DMS79 (cell line): ENCODE measurements at places on chromosomes 3 and 15.

GRCh38 chr3:146974001-146974400, 368.9 kb upstream of the PLSCR5 start:
- DNase-seq, result no peak

DNA sequence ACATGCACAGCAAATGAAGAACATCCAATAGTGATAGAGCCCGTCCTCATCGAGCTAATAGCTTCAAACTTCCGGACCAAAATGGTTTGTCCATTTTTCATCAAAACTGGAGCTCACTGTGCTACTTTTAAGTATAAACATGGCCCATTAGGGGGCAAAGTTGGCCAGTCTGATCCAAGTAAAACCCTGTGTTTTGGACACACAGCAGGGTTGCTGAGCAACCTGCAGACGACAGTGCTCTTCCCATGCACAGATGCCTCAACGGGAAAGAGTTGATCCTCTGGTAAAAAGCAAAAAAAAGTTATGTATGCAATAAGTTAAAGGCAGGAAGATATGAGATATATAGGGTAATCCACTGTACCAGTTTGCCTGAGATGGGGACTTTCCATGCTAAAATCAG, 244.0 kb upstream of the THBS1 start:
- DNase-seq, result no peak

GRCh38 chr15:51380999-51381806, 39.7 kb downstream of the GLDN start:
- DNase-seq, result no peak

- no peak for DNase-seq
These were observed 78.6 kb downstream of the MAGI1 start for GRCh38 chr3:65960087-65960486.

DNA sequence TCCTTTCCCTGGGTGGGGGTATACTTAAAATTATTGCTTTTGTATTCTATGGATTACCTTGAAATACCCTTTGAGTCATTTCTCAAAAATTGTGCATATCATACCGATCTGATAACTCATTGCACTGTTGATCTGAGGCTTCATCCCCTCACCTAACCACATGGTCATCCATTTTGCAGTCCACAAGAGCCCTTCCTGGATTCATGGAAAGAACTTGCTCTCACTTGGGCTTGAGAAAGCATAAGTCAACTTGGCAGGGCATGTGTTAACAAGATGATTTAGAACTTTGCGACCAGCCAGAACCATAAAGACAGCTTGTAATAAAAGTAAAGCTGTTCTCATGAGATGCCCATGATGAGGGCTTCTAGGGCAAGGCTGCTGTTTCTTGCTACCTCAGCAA, 22.2 kb downstream of the MME start:
- no peak for DNase-seq

- no peak for DNase-seq
These were observed 54.5 kb downstream of the CPN2 start for GRCh38 chr3:194296454-194297263.

- DNase-seq, result no peak
These were observed 921 bp downstream of the FBXL2 start for GRCh38 chr3:33278163-33278562.

DNA sequence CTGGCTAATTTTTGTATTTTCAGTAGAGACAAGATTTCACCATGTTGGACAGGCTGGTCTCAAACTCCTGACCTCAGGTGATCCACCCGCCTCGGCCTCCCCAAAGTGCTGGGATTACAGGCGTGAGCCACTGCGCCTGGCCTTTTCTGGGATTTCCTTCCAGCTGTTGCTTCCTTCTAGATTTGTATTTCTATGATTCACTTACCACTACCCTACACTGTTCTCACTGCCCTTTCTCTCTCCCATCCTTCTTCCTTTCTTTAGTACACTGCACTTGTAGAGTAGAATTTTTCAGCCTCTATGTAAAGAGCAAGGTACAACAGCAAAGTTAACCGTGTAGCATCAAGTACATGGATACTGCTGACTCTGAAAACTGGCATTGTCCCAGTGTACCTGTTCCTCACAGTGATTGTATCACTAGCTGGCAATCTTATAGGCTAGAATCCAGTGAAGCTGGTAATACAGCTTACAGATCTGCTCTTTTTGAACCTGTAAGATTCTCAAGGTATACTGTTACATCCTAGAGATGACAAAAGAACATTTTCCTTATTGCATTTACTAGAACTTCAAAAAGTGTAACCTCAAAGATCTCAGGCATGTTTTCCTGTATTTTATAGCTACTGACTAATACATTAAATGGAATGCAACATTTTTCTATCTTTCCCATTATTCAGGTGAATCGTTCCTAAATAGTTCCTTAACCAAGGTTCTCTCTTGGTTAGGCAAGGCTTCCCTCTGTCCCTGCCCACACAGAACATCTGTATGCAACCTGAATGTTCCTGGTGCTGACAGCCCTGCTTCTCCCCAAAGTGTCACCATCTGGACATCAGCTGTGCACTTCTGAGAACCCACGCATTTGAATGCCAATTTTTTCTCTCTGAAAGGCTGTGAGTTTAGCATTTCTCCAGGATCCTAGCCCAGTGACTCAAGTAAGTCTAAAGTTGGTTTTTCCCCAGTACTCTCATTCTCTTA, 74.1 kb upstream of the RAP2B start:
- DNase-seq, result no peak

DNA sequence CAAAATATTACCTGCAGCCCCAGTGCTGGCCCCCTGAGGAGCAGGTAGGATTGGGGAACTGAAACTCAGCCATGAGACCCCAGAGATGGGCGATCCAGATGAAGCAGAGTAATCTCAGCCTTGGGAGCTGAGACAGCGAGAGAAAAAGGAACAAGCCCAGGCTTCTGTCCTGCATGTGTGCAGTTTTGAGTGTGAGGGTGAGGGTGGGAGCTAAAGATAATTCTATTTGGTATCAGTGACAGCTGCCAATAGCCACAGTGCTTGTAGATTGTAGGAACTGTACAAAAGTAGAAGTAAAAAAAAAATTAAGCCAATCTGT, 5.9 kb downstream of the ATP8B4 start:
- no peak for DNase-seq

GRCh38 chr15:64044300-64045100, 1.8 kb downstream of the DAPK2 start:
- no peak for DNase-seq

DNA sequence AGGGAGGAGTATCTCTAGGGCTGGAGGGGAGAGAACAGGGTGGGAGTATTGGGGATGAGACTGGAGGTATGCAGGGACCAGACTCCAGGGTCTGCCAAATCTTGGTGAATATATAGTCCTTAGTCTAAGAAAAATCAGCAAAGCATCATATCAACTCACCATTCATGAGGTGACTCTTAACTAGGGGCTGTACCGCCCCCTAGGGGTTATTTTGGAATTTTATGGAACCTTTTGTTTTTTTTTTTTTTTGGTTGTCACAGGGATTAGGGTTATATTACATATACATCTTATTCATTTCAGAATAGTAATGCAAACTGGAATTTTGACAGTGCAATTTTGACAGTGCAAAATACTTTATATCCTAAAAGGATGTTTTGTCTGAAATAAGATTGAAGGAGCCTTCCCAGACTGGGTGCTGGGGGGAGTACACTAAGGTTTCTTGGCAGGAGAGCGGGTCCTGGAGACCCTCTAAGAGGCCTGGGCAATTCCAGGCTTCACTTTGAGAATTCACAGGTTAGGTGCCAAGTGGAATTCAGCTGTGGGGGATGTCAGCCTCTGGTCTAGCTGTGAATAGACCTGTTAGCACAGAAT, 7.5 kb downstream of the CMTM7 start:
- DNase-seq, result no peak

- no peak for DNase-seq
These were observed 56.1 kb downstream of the CALML4 start for GRCh38 chr15:68149059-68149458.

DNA sequence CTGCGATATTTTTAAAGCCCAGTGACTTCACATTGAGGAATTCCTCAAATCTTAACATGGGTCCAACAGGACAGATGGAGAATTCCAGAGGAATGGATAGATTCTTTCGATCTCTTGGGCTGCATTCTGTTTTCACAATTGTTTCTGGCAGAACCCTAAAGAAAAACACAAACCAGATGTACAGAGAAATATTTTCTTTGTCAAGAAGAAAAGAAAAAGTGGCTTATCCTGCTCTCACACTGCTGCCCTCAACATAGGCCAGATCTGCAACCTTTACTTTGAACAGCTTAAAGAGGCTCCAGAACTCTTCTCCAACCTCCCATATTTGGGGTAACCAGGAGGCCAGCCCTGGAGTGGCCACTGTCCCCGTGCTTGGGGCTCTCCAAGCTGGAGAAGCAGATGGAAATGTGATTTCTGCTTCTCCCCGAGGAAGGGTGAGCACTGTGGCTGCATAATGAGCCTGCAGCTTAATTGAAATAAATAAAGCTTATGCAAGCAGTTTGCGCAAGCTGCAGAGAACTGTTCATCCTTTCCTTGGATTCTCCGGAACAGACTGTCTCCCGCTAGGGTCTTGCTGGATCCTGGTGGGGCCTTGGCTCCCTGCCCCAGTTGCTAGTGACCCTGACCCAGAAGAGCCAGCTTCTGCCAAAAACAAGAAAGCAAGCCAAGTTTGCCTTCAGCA, 453.2 kb upstream of the PROK2 start:
- no peak for DNase-seq

GRCh38 chr15:30962659-30963058, 28.8 kb downstream of the MTMR10 start:
- no peak for DNase-seq

GRCh38 chr3:172777901-172778300, 27.4 kb downstream of the ECT2 start:
- no peak for DNase-seq

- no peak for DNase-seq
These were observed 64.3 kb upstream of the LRRN1 start for GRCh38 chr3:3734881-3735280.

DNA sequence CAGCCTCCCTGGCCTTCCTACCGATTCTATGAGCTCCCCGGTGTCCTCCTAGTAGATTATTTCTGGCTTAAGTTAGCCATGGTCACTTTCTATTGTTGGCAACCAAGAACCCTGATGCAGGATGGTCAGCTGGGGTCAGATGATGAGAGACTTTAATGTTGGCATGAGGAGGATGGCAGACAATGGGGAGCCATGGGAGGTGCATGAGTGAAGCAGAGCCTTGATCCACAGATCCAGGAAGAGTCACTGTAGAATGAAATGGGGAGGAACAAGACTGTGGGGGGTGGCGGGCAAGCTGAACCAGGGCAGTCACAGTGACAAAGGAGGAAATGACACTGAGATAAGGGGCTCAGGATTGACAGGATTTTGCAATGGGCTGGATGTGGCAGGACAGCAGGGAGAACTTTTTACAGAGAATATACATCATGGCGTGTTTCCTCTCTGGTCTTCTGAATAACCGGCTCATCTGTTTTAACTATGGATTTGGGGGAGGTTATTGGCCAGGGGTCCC, 60.9 kb downstream of the RPLP1 start:
- DNase-seq, result no peak

GRCh38 chr3:72171463-72171881, 386.5 kb upstream of the PROK2 start:
- no peak for DNase-seq

GRCh38 chr3:35724106-35724505, 84.8 kb downstream of the ARPP21 start:
- no peak for DNase-seq

- no peak for DNase-seq
These were observed 6.6 kb downstream of the ATP6V1A start for GRCh38 chr3:113753376-113753985.

- DNase-seq, result no peak
These were observed 48.3 kb downstream of the SERP1 start for GRCh38 chr3:150497956-150498355.

DNA sequence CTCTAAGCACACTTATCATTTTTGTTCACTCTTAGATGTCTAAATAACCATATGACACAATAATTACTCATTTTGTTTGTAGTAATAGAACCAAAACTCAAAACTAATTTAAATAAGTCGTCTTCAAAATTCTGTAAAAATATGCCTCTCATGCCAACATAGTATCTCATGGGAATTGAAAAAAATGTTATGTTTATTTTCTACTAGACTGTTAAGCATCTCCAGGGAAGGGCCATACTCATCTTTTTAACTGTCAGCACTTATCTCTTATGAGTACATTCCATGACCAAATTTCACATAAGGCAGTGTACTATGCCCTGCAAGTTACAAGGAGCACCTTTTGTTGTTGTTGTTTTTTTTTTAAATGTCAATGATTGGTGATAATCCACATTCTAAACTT, 18.3 kb upstream of the USF3 start:
- no peak for DNase-seq

DNA sequence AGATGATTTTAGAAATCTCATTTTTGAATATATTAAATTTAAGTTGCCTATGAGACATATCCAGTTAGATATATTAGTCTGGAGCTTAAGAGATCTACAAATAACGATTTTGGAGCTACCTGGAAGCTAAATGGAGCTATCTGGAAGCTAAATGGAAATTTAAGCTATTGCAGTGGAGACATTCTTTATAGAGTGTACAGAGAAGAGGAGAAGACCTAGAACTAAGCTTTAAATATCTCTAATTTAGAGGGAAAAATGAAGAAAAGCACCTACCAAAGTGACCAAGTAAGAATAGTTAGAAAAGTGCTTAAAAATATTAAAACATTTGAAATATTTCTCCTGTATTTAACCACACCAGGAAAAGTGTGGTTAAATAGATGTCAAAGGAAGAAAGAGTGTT, 28.3 kb downstream of the SPESP1 start:
- no peak for DNase-seq

DNA sequence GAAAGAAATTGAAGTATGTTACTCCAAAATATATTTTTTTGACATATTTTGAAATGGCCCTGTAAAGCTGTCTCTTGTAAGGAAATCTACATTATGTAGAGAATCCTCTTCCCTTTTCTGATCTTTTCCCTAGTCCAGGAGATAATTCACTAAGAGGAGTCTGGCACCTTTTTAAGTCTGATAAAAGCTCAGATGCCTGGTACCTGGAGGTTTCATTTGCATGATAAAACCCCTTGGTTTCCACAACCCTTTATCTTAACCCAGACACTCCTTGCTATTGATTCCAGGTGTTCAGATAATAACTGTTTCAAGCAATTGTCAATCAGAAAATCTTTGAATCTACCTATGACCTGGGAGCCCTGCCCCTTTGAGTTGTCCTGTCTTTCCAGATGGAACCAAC, 26.5 kb downstream of the FGF12 start:
- DNase-seq, result no peak

DNA sequence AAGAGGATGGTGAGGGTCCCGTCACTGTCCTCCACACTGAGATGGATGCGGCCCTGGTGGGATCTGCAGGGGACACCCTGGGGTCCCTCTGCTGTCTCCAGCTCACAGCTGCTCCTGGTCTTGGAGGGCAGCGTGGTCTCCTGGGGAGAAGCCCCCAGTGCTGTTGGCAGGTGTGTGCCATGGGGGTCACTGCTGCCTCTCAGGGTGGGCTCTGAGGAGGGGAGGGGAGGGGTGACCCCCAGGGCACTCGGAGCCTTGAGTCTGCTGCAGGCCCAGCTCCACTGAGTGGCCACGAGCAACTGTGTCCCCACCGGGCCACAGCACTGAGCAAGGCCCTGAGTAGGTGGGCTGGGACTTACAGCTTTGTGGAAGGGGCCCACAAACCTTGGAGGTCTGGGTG, 34.7 kb downstream of the KLHL25 start:
- no peak for DNase-seq

GRCh38 chr3:119292666-119293065, 1.5 kb upstream of the ARHGAP31 start:
- DNase-seq, result no peak

GRCh38 chr15:41494190-41494921, 682 bp downstream of the ITPKA start:
- no peak for DNase-seq
